Activated naive CD8-positive, alpha-beta T cell treated with anti-CD3 and anti-CD28 coated beads, Interleukin-2, amount 50 U/mL, for 24 hours (primary cell): ENCODE measurements at places on chromosomes 13 and 19.

DNA sequence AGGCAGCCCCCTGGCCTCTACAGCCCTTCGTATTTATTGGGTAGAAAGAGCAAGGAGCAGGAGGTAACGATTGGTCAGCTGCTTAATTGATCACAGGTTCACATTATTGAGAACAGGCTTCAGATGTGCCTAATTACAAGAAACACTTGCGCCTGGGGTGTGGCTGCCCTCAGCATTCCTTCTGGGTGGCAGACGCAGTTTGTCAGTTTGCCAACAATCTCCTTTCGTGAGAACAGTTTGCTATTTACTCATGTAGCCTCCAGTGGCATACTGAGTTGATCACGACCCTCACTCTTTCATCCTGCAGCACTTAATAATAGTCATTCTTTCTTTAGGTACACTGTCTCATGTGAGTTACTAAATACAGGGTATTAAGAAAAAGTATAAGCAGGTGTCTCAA lies 985.6 kb downstream of the SLITRK5 start:
- DNase-seq, result no peak

- DNase-seq, result peak; percentile 84
These were observed at the start of gene NUDT19 for GRCh38 chr19:32691291-32691951. TSS of gene NUDT19 (plus strand) at chr19:32691821. CDS start at chr19:32691961, 140 bp downstream.

DNA sequence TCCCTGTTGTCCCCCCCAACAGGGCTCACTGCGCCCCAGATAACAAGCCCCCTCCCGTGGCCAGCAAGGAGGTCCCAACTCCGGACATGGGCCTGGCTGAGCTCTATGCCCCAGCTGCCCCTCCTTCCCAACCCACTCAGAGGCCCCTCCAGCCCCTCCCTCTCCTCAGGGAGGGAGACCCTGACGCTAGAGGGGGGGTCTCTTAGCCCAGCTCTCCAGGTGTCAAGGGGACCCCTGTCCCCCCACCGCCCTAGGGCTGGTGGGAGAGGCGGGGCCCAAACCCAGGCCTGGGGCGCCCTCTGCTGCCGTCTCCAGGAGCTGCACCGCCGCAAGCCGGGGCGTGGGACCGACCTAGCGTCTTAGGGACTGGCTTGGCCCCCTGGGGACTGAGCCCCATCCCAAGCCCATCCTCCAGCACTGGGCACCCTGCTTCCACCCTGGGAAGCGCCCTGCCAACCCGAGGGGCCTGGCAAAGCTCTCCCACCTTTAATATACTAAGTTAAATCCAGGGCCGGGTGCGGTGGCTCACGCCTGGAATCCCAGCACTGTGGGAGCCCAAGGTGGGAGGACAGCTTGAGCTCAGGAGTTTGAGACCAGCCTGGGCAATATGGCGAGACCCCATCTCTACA lies 1.4 kb downstream of the GRIN3B start:
- peak; percentile 84 for DNase-seq

DNA sequence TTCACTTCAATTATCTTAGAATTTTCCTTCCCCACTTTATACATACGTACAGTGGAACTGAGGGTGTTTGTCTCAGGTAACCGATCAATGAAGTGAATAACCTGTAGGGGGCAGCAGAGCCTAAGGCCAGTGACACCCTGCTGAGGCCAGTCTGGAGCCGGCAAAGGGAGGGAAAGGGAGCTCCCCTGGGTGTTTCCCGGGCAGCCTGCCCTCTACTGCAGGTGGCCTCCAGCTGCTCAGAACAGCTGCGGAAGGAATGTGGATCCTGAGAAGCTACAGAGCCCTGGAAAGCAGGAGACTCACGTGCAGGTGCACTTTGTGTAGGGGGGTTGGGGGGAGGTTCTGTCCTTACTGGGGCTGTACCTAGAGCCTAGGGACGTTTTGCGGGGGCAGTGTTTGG lies 832 bp upstream of the ZNF491 start:
- DNase-seq, result peak; percentile 80

- peak; percentile 78 for DNase-seq
These were observed 15.4 kb downstream of the RELB start for GRCh38 chr19:45016388-45017314.

GRCh38 chr13:49571299-49572240 lies 13.8 kb downstream of the RCBTB1 start:
- no peak for DNase-seq
